T-cell (primary cell): ENCODE measurements at places on chromosomes 6 and 20.

- no peak for DNase-seq
These were observed 76.1 kb upstream of the PHACTR1 start for GRCh38 chr6:12640438-12640837.

DNA sequence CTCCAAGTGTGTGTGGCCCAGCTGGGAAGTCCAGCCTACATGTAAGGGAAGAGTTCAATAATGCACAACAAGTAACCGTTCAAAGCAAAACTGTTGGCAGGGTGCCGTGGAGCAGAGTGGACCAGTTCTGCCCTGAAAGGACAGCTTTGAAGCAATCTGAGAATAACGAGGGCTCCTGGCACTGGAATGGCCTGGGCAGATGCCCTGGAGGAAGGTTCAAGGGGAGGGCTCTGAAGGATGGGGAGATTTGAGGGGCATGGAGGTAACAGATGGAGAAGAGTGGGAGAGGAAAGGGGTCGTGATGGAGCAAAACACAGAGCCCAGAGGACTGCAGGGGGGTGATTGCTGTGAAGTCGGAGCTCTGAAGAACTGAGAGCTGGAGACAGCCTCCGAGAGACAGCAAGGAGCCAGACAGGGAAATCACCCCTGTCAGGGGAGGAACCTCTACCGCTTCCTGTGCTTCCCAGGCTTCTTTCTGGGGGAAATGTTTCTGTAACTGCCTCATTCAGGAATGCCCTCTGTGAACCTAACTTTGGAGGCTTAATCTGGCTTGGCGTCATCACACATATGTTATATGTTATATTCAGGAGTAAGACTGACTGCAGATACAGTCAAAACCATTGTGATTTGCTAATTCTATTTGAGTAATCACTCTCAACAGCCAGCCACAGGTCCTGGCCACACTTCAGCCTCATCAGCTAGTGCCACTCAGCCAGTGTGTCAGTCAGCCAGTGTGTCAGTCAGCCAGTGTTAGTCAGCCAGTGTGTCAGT is 41.2 kb downstream of the ZC3H12D start:
- DNase-seq, result no peak

- DNase-seq, result no peak
These were observed 91.7 kb downstream of the ERMARD start for GRCh38 chr6:169843110-169843509.

DNA sequence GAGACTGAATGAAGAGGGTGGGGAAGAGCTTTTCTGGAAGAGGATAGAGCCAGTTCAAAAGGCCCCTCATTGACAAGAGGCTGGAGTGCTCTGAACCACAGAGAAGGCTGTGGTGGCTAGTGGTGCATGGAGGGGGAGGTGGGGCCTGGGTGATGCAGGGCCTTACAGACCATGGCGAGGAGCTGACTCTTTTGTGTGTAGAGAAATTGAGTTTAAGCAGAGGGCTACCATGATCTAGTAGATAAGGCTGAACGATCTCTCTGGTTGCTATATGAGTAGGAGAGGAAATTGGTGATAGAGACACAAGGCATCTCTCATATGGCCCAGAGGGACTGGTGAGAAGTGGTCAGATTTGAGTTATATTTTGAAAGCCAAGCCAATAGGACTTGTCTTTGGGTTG is 137.6 kb downstream of the UST start:
- no peak for DNase-seq

DNA sequence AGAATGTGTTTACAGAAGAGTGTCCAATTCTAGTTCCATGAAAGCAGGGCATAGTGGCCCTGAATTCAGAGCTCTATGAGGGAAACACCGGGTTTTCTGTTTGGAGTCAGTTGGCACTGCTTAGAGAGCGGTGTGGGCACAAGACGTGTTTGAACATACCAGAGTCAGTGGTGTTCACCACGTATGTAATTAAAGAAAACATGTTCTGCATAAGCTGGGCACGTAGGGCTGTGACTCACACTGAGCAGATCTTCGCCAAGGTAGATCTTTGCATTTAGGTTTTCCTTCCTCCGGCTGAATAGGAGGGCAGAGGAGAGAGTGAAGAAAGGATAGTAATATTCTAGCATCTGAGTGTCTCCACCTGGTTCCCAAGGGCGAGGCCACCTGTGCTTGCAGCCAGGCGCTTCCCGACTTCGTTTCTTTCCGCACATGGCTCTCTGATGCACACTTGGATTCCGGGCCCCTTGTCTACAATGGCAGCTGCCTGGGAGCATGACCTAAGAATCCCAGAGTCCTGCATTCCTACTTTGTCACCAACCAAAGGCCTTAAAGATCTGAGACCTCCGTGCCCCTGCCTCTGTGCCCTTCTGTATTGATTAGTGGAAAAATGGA is 136.2 kb downstream of the ERMARD start:
- no peak for DNase-seq
